Astrocyte (in vitro differentiated cells and primary cell): ENCODE measurements at places on chromosomes 5 and 9.

- peak; percentile 69 for DNase-seq
Measured at GRCh38 chr9:120931231-120932085, 4.9 kb upstream of the TRAF1 start.

- no peak for DNase-seq
Measured at GRCh38 chr5:71743155-71743554, 24.1 kb downstream of the CARTPT start.

GRCh38 chr5:56698463-56699381 lies 116.6 kb upstream of the MAP3K1 start:
- no peak for DNase-seq

DNA sequence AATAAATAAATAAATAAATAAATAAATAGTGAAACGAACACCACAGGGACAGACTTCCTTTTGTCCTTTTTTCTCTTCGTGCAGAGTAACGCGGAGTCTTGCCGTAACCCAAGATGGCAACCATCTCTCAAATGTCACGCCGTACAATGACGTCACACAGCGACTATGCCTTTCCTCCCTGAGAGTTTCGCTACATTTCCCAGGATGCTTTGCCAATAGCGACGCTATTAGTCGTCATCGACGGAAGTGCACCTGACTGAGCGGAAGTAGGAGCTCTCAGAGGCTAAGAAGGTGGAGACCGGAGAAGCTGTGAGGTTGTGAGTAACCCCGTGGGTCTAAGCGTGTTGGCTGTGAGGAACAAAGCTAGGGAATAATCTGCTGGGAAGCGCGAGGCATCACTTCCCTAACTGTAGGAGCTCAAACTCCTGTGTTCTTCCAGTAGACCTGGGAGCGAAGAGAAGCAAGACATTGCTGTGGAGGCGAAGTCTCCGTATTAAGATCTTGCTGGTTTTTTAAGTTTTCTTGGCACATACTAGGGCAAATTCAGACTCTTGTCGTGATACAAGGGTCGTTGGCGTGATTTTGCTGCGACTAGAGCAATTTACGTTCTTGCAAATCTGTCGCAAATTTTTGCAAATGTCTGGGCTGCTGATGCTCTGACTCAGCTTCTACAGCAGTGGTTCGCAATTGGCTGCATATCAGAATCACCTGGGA lies at the start of gene TTC1:
TTC1 (plus strand) TSS at position 263 of the 714 bp plus-strand sequence. CDS start 1,390 bp downstream, outside the sequence.
- DNase-seq, result peak; percentile 99

DNA sequence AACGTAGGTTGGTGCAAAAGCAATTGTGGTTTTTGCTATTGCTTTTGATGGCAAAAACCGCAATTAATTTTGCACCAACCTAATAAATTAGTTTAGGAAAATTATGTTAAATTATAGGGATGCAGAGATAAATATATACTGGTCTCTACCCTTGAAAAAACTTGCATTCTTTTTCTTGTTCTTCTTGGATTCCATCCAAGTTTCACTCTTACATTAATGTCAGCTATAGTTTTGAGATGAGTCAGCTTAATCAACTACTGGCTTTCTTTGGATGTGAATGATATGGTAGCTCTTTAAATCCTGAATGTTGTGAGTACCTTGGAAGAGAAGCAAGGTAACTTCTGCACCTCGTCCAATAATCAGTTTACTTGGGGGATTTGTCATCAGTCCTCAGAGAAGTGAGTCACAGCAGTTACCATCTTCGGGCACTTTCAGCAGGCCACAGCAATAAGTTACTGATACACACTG lies 549.0 kb upstream of the ZNF608 start:
- DNase-seq, result peak; percentile 40

- DNase-seq, result peak; percentile 20
Measured at GRCh38 chr5:72036951-72037350, 70.3 kb upstream of the MAP1B start.

- no peak for DNase-seq
Measured at GRCh38 chr5:173925449-173926071, 37.4 kb downstream of the CPEB4 start.

- no peak for DNase-seq
Measured at GRCh38 chr5:76744632-76745031, 28.7 kb downstream of the F2R start.

- DNase-seq, result no peak
Measured at GRCh38 chr5:7910738-7911428, 41.9 kb downstream of the MTRR start.

- peak; percentile 69 for DNase-seq
Measured at GRCh38 chr5:122907276-122907675, 61.9 kb downstream of the SNX24 start.

GRCh38 chr5:2326601-2327000 lies 424.9 kb downstream of the IRX2 start:
- no peak for DNase-seq

DNA sequence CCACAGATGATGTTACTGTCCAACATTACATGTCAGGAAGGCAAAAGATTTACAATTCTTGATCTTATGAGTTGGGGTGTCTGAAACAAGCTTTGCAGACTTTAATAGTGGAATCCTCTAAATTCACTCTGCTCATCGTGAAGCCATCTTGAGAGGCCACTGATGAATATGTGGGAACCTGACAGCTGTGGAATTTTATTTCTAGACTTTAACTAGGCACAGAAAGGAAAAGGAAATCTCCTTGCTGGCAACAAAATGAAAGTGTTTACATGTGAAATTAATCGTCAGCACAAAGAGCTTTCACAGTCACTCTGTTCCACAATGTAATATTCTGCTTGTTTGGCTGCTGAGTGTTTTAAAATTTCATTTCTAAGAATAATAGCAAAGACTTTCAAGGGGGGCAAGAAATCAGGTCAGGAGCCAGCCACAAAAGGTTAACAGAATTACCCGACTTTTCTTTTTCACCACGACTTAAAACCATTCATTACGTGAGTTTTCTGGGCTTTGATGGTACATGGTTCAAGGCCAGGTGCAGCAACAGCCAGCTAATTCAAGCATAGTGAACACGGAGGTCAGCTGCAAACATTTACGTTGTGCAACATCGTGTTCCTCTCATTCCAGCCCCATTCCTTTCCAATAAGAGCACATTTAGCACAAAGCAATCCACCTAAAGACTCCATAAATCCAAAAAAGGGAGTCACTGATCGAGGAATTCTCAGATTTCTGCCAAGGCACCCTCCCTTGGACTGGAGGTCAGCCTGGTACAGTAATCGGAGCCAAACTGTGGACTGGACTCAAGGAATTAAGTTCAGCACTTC lies 14.6 kb downstream of the NREP start:
- peak; percentile 97 for DNase-seq

GRCh38 chr9:85586684-85587083 lies 155.1 kb downstream of the AGTPBP1 start:
- DNase-seq, result no peak

- no peak for DNase-seq
Measured at GRCh38 chr9:130601100-130601499, 21.7 kb downstream of the FUBP3 start.

GRCh38 chr5:172846677-172847076 lies 12.6 kb downstream of the ERGIC1 start:
- no peak for DNase-seq

DNA sequence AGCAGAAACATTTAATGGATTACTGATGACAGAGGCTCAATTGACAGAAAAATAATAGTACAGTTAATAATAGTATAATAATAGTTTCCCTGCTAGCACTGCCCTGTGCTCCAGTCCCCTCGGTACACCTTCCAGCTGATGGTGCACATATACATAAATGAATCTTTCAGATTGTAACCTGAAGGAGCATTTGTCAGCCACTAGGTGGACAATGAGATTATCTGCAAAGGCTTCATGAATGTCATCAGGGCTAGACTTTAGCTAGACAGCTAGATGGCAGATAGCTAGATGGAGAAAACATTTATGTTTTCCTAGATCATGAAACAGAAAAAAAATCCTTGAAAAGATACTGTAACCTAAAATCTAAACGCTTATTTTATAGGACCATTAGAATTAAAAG lies 304.4 kb upstream of the SMC2 start:
- DNase-seq, result no peak

- no peak for DNase-seq
Measured at GRCh38 chr5:75847561-75848021, 130.4 kb upstream of the POC5 start.

DNA sequence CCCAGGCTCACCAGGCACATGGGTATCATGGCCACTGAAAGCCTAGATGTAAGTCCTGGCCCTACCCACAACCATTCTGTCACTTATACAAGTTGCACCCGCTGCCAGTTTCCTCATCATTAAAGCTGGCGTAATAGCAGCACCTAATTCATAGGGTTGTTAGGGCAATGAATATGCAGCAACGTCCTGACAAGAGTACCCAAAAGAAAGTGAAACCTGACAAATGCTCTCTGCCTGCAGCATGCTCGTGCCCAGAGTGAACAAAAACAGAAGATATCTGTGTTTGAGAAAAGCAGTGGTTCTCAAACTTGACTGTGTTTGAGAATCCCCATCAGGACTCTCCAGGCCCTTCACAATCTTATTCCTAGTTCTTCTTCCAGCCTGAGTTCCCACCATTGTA lies 632.4 kb downstream of the SEMA5A start:
- no peak for DNase-seq

DNA sequence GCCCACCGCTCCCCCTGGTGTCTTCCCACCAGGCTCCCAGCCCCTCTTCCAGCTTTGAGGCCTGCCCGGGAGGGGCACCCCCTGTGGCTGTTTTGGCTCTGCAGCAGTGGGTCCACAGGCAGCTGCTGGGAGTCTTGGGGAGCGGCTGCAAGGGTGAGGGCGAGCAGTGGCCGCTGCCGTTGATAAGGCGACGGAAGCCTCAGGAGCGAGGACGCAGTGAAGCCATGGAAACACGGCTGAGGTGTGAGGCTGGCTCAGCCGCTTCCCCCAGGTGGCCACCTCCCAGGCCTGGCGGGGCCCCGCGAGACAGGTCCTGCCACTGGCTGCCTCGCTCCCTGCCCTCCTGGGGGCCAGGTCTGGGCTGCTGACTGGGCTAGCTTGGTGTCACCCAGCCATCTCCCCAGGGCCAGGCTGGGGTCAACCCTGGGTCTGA lies 41.5 kb downstream of the CXXC5 start:
- no peak for DNase-seq

DNA sequence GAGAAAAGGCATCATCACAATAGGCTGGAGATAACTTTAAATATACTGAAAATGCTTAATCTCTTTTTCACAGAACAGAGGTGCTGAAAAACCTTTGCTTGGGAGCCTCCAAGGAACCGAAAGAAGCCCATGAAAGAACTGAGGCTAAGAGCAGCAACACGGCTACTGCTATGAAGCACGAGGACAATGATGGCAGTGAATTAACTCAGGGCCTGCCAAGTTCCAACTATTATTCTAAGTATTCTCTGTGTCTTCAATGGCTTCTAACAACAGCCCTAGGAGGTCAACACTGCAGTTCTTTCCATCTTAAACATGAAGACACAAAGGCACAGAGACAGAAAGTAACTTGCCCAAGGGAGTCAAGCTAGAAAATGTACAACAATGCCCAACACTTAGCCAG lies 293.0 kb upstream of the DAP start:
- DNase-seq, result no peak

DNA sequence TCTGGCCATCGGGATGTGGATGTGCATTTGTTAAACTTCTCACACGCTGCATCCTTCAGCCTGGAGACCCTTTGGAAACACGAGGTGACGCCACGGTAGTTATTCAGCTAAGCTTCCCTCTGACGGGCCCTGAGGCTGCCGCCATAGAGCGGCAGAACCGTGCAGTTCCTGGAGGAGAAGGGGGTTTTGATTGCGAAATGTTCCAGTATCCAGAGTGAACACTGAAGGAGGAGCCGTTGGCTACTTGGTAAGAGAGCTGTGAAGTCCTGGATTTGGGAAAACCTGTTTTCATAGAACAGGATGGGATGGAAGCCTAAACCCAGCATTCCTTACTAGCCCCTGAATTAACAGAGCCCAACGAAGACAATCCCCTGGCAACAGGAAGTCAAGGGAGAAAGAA lies 23.0 kb upstream of the EXOC3 start:
- DNase-seq, result no peak

- peak; percentile 35 for DNase-seq
Measured at GRCh38 chr5:147170603-147171002, 64.2 kb upstream of the STK32A start.

GRCh38 chr9:83536332-83536731 lies 1.9 kb downstream of the FRMD3 start:
- no peak for DNase-seq

DNA sequence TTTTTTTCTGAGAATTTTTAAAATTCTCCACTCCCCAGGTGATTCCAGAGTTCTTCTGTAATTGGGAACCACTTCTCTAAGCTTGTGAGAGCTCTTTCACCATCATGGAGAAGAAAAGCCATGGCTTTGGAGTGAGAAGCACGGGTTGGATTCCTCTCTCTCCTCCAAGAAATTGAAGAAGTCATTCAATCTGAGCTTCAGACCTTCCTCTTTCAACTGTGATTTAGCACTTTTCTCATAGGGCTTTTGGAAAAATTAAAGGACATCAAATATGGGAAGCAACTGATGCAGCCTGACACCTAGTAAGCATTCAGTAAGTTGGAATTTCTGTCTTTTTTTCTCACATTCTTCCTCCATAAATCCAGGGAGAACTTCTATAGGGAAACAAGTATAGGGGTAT lies 580.4 kb upstream of the KLF4 start:
- no peak for DNase-seq

- no peak for DNase-seq
Measured at GRCh38 chr5:148848393-148849031, 22.1 kb downstream of the ADRB2 start.

- DNase-seq, result peak; percentile 46
Measured at GRCh38 chr9:135126451-135127187, 39.2 kb downstream of the OLFM1 start.

GRCh38 chr5:58016358-58016757 lies 443.5 kb downstream of the PLK2 start:
- peak; percentile 55 for DNase-seq

GRCh38 chr5:173187054-173187743 lies 42.9 kb downstream of the BNIP1 start:
- no peak for DNase-seq

- DNase-seq, result peak; percentile 62
Measured at GRCh38 chr5:138900281-138900965, 25.3 kb upstream of the LRRTM2 start.

DNA sequence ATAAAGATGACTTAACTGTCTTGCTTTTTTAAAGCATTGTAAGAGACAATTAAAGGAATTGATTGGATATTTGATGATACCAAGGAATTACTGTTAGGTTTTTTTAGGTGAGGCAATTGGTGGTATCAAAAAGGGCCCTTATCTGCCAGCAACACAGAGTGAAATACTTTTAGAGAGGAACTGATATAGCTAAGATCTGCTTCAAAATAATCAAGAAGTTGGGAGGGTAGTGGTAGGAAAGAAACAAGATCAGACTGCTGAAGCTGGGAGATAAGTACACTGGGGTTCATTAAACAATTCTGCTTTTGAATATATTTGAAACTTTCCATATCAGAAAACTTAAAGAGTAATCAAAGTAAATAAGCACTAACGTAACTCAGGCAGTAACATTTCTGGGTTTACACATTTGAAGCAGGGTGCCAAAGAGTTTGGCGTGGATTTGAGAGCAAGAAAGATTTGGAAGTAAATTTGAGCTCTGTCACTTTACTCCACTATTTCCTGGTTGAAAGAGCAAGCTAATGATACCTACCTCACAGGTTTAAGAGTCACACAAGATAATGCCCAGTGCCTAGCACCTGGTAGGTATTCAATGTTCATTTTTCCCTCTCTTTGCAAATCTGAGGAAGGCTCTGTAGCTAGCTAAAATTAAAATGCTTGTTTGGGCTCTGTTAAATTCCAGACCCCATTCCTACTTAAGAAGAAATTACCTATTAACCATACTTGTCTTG lies 6.9 kb downstream of the ERMP1 start:
- no peak for DNase-seq
